ENCODE measurements at places on chromosomes 1 and 21.

- no peak for DNase-seq
These were observed 42.1 kb upstream of the NBPF3 start for GRCh38 chr1:21397813-21398188.

DNA sequence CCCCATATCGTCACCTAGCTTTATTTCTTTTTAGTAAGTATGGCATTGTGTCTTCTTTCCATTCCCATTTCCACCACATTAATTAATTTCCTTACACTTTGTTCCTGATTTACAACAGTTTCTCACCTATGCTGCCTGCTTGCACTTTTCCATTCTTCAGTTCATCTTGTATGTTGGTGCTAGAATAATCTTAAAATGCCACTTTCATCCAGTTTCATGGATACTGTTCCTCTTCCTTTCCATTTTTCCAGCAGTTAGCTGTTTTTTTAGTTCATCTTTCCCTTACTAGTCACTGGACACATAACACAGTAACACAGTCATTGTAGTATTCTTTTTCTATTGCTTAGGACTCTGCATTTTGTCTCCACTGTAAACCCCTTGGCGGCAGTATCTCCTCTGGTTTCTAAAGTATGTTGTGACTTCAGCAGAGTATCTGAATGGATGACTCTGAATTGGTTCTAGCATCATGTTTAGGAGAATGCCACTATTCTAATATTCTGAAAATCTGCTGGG, 2.1 kb downstream of the CDC7 start:
- DNase-seq, result no peak

DNA sequence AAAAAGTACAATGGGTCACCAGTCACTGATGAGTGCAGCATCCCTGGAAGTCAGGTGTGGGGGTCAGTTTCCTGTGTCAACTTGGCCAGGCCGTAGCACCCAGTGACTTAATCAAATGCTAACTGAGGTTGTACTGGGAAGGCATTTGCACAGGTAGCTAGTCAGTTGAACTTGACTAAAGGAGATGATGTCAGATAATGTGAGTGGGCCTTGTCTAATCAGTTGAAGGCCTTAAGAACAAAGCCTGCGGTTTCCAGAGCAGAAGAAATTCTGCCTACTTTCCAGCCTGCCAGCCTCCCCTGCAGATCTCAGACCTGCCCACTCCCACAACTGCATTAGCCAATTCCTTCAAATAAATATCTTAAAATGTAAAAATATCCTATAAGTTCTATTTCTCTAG, 57.1 kb downstream of the ERG start:
- DNase-seq, result no peak

- DNase-seq, result no peak
These were observed 8.7 kb upstream of the ZNF691 start for GRCh38 chr1:42837709-42838108.

DNA sequence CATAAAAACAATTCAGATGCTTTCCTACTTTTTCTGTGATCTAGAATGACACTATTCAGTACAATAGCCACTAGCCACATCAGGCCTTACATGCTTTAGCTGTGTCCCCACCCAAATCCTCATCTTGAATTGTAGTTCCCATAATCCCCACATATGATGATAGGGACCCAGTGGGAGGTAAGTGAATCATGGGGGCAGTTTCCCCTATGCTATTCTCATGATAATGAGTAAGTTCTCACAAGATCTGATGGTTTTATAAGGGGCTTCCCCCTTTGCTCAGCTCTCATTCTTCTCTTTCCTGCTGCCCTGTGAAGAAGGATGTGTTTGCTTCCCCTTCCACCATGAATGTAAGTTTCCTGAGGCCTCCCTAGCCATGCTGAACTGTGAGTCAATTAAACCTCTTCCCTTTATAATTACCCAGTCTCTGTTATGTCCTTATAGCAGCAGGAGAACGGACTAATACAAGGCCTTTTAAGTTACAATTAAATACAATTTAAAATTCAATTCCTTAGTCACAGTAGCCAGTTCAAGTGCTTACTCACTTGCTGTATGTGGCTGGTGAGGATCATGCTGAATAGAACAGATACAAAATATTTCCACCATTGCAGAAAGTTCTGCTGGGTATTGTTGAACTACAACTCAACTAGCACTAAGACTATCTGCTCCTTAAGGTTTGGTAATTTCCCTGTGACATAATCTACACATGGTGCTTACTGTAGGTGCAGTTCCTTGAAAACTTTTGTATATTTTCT, 106.7 kb downstream of the SCMH1 start:
- no peak for DNase-seq

DNA sequence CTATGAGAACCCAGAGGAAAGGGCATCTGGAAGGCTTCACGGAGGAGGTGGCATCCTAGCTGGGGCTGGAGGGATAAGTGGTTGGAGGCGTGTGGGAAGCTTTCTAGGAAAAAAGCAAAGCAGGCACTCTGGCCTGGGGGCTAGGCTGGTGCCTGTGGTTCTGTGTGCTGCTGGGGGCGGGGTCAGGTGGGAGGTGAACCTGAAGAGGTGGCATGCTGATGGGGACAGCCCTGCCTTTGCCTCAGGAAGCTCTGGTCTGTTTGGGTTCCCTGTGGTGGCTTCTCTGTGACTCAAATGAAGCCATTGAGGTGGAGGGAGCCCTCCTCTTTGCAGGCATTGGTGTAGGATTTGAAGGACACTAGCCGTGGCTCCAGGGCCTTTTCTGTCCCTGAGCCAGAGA, 221.6 kb upstream of the POU3F1 start:
- no peak for DNase-seq

DNA sequence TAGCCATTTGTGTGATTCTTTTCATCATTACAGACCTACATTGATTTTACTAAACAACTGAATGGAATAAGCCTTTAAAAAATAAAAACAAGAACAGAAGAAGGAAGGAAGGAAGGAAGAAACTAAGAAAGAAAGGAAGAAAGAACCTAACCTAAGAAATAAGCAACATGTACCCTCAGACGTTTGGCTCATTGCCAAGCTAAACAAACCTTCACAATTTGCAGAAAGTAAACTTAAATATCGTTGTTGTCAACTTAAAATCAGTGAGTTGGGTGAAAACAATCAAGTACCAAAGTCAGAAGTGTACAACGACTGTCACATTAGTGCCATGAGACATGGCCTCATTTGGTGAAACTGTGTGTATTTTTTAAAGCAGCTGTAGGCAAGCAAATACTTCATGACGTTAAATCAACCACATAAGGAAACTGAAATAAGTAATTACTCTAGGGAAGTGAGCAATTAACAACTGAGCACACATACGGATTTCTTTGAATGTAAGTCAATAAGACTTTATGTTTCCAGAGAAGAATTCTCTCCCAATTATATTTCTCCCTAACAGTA, 313.1 kb upstream of the TMPRSS15 start:
- DNase-seq, result no peak

- DNase-seq, result no peak
These were observed 40.6 kb downstream of the CAPN2 start for GRCh38 chr1:223752721-223753515.

- no peak for DNase-seq
These were observed 90.4 kb upstream of the VAV3 start for GRCh38 chr1:108055387-108055786.

GRCh38 chr1:161989786-161990185, 33.9 kb downstream of the OLFML2B start:
- DNase-seq, result no peak

DNA sequence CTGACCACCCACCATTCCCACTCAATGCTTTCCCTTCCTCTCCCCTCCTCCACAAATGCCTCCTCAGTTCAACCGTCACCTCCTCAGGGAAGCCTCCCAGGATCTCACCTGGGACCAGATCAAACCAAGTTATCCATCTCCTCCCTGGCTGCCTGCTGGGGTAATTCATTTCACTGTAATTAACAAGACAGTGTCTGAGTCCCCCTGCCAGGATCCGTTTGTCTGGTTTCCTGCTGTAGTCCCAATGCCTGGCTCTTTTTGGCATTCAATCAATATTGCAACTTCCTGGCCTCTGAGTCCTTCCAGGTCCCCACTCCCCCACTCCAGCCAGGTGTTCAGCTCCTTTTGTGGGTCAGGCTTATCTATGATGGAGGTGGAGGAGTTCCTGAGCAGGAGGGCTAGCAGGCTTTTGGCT, 687.7 kb downstream of the PTPRU start:
- DNase-seq, result no peak

- no peak for DNase-seq
These were observed 219.8 kb upstream of the PRMT6 start for GRCh38 chr1:106836708-106837107.

GRCh38 chr21:27771938-27772483, 805.1 kb upstream of the ADAMTS5 start:
- no peak for DNase-seq

DNA sequence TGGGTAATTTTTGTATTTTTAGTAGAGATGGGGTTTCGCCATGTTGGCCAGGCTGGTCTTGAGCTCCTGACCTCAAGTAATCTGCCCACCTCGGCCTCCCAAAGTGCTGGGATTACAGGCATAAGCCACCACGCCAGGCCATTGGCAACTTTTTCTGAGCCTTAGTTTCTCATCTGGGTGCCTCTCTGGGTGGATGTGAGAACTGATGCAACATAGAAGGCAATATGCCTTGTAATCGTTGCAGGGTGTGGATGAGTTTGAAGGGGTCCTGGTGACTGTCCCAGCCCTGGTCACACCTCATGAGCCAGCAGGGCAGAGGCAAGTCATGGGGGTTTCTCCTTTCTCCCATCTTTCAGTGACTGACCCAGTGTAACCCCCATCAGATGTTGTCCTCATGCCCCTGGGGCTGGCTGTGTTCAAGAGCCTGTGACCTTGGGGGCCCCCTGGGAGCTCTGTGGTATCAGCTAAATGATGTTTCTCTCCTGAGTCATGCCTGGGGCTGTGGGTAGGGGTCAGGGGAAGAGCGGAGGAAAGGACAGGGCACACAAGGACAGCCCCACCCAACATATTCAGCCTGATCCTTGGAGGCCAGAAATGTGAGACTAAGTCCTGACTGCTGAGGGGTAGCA, 3.6 kb downstream of the COL9A2 start:
- DNase-seq, result no peak

DNA sequence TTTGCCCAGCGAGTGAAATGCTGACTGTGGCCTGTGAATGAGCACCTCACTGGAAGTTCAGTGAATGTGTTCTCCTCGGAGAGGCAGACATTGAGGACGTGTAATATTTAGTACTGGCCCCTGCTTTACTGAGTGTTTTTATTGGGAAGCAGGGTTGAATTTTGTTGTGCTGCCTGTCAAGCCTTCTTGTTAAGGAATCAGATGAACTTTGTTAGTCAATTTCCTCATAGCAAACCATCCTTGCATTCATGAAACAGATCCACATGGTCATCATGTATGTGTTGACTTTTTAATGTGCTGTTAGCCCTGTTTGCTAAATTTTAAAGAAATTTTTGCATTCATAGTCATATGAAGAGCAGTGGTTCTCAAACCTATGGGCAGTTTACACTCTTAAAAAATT, 47.9 kb downstream of the AGPAT3 start:
- DNase-seq, result no peak

- peak; percentile 71 for DNase-seq
These were observed 77.1 kb upstream of the SCCPDH start for GRCh38 chr1:246647113-246647512.

- no peak for DNase-seq
These were observed 88.9 kb downstream of the DYRK1A start for GRCh38 chr21:37455504-37455911.

DNA sequence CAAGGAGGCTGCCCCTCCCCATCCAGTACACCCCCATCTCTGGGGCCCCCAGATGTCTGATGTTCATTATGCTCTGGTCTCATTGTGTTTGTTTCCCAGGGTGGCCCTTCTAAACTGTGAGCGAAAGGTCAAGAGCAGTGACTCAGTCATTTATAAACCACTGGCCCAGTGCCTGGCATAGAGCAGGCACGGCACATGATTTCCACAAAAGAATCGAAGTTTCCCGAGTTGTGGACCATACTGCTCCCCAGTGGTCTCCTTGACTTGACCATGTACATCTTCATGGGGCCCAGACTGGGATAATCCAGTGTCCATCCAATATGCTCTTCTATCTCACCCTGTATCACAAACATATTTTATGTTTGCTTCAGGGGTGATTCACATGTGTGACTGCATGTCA, 153.3 kb downstream of the NR5A2 start:
- DNase-seq, result no peak

GRCh38 chr1:247358920-247359319, 27.3 kb upstream of the ZNF496 start:
- DNase-seq, result no peak

DNA sequence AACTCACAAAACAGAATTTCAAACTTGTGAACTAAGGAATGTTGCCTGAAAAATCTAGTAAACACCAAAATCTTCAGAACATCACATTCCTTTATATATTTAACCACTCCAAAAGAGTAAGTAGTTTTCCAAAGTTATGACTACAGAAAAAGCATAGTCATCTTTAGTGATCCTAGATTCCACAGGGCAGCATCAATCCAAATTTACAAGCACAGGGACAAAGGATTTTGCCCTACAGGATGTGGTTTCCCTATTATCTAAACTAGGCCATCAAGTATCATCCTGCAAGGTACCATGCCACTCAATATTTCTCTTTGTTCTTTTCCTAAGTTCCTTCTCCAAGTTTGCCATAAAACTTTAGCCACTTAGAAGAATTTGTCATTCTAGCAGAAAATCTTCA, 33.0 kb downstream of the COP1 start:
- DNase-seq, result no peak

- no peak for DNase-seq
These were observed 23.4 kb upstream of the MEF2D start for GRCh38 chr1:156523801-156524480.

DNA sequence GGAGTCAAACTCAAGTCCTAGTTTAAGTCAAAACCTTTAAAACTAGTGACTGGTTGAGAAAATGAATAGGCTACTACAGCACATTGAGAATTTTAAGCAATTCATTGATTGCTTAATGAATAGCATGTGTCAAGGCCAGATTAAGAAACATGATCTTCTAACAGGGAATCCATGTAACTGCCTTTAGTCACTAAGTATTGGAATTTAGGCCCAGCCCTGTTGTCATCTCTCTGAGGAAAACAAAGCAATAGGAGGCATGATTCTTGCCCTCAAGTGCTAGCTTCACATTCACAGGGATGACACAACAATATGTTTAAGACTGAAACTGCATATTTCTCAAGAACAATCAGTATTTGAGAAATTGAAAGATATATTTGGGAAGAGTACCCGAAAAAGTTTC, 70.0 kb upstream of the PTGS2 start:
- DNase-seq, result no peak

DNA sequence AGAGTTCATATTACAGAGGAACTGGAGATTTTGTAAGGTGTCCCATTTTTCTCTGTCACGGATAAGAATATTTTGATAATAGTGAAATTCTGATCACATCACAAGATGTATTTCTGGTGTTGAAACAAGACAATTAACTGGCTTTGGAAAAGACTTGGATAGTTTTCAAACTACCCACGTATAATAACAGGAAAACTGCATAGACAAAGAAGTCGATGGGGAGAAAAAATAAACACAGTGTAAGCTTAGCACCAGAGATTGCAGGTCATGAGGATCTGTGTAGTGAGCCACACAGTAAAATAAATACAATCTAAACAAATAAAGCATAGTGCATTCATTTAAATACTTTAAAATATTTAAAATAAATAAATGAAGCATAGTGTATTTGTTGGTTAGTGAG, 452.3 kb upstream of the ADAMTS5 start:
- no peak for DNase-seq

- DNase-seq, result no peak
These were observed 311 bp downstream of the IRF2BP2 start for GRCh38 chr1:234609691-234610042.

Measured in hindlimb muscle (tissue), 1 donor.